ENCODE measurements at places on chromosomes 1 and 21.

GRCh38 chr1:225485991-225486530 is 58.2 kb upstream of the LBR start:
- DNase-seq, result no peak

GRCh38 chr1:6127587-6128163 is 52.4 kb downstream of the CHD5 start:
- peak; percentile 88 for DNase-seq

DNA sequence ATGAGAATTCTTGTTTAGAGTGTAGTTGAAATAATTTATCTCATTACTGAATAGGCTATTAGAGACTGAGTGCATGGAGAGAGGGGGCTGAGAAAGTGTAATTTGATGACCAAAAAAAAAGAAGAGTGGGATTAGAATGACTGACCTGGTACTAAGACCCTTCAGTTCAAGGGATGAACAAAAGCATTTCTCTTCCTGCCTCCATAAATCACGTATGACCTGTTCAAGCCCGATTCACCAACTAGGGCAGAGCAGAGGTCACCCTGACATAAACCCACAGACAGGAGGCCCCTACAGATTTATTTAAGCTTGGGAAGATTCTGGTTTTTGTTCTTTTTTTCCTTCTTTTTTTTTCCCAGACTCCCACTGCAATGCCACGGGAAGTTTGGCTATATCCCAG is 123.7 kb upstream of the COP1 start:
- no peak for DNase-seq

GRCh38 chr1:52032785-52033131 is 852 bp downstream of the KTI12 start:
- peak; percentile 64 for DNase-seq

DNA sequence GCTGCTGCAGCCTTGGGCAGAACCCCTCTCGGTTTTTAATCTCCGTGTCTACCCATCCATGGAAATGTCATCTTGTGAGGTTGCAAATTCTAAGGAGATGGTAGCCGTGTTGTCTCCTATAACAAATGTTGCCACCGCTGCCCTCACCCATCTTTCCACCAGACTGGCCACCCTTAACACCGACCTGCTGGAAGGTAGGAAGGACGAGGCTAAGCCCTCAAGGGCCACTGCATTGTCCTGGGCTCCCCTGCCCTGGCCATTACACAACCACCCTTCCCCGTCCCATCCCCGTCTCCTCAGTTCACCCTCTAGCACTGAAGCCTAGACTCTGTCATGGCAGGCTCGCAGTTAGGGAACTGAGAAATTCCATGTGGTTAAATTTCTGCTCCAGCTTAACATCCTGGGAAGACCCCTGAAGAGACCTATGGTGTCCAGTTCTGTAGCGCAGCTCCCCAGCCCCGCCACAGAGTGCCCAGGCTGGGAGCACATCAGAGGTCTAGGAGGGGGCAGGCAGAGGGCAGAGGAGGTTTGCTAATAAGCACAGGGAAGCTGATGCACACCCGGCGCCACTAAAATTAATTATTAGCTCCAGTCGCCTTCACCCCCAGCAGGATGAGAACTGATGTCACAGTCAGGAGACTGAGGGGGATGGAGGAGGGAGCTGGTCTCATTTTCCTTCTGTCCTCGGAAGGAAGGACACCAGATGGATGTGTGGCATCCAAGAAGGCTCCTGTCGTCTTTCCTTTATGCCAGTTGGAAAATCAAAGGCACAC is 38.3 kb downstream of the STUM start:
- no peak for DNase-seq

- DNase-seq, result peak; percentile 28
Observed at GRCh38 chr1:179803104-179803503, 60.0 kb downstream of the FAM163A start.

GRCh38 chr21:25949701-25950100 is 214.9 kb downstream of the GABPA start:
- no peak for DNase-seq

- no peak for DNase-seq
Observed at GRCh38 chr1:110643879-110644472, 30.8 kb downstream of the KCNA3 start.

GRCh38 chr1:17094664-17095063 is 24.6 kb downstream of the PADI2 start:
- no peak for DNase-seq

DNA sequence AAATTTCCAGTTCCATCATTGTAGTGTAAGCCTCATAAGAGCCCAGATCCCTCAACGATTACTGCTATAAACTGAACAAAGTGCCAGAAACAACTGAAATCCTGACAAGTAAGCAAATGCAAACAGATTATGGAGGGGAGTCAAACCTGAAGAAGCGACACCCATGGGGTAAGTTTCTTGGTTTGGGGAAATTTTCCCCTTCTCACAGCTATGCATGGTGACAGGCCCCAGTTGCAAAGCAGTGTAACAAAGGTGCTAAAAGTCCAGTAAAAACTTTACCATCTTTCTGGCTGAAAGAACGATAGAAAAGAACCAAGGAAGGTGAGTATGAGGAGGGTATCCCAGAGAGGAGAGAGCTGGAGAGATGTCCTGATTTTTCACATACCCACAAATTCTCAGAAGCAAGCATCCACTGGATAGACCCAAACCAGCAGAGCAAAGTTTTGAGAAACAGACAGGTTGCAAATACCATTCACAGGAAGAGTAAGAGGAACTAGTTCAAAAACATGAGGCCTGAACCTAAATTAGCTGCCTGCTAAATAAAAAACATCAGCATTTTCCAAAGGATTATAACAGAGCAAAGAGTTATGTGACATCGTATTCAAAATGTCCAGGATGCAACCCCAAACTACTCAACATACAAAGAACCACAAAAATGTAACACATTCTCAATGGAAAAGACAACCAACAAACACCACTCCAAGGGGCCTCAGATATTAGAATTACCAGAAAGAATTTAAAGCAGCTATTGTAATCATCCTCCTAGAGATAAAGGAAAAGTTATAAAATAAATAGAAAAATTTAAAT is 14.5 kb downstream of the SCYL3 start:
- DNase-seq, result no peak

- DNase-seq, result no peak
Observed at GRCh38 chr1:53310847-53311681, 16.8 kb downstream of the LRP8 start.

DNA sequence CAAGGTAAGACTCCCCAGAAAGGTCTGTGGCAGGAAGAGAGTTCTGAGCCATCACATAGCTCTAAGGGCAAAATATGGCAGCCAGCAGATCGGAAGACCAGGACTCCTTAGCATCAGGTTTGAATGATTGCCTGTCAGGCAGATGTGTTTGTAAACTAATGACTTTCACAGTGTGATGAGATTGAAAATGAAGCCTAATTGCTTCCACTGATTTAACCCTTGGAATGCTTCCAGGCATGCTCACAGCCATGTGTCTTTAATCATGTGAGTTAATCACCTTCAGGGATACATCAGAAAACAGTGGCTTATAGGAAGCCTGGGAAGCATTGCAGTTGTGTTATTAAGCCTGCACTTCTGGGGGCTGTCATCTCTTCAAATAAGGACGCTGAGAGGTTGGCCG is 82.8 kb downstream of the LRRC53 start:
- DNase-seq, result no peak

Measured in activated effector memory CD4-positive, alpha-beta T cell treated with anti-CD3 and anti-CD28 coated beads, Interleukin-2, amount 50 U/mL, for 16 hours (primary cell).